ENCODE measurements at places on chromosomes 11 and 22.

- DNase-seq: no peak
Observed at GRCh38 chr11:10282117-10282516, 11.9 kb downstream of the SBF2 start.

DNA sequence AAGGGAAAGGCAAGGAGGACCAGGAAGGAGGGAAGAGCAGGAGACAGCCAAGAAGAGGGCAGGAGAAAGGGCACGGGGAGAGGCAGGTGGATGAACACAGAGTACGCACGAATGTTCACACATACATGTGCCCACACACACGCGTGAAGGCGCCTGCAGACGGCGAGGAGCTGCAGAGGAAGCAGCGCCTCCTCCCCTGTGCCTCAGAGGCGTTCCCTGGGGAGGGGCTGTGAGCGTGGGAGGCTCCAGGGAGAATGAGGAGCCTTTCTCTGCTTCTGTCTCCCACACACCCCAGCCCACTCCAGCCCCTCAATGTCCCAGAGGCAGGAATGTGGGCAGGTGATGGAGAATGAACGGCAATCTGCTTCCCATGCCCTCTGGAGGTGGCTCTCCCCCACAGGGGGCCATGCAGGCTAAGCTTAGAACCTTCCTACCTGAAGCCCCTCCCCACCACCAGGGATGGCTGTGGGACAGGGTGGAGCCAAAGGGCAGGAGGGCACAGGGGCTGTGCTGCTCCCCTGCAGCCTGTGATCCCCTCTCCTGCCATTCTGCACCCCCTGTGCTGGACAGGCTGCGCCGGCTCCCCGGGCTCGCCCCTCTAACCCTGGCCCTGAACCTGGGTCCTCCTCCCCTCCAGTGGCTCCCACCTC lies 25.3 kb downstream of the PPM1F start:
- no peak for DNase-seq

- no peak for DNase-seq
Observed at GRCh38 chr11:119974467-119974866, 163.4 kb downstream of the TRIM29 start.

DNA sequence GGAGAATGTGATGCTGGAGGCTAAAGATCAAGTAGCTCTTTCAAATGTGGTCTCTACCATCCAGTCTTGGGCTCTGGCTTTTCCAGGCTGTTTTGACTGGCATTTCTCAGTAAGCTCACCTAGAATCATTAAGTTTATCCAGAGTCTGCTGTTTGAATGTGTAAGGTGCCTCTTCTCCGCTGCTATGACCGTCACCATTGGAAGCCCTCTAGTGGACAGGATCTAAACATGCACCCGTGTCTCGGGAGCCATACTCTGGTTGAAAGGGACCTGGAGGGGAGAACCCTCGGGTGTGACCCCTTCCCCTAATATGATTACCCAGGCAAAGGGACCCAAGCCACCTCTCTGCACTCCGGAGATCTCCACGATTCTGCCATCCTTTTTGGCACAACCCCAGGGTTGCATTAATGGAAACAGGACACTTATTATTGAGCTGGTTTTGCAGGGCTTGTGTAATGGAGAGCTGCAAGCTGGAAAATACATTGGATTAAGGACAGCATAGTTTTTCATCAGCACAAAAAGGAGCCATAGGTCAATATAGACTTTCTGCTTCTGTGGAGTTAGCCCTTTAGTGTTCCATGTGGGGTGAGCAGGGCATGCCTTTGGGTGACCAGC lies 191.0 kb upstream of the LARGE1 start:
- no peak for DNase-seq

DNA sequence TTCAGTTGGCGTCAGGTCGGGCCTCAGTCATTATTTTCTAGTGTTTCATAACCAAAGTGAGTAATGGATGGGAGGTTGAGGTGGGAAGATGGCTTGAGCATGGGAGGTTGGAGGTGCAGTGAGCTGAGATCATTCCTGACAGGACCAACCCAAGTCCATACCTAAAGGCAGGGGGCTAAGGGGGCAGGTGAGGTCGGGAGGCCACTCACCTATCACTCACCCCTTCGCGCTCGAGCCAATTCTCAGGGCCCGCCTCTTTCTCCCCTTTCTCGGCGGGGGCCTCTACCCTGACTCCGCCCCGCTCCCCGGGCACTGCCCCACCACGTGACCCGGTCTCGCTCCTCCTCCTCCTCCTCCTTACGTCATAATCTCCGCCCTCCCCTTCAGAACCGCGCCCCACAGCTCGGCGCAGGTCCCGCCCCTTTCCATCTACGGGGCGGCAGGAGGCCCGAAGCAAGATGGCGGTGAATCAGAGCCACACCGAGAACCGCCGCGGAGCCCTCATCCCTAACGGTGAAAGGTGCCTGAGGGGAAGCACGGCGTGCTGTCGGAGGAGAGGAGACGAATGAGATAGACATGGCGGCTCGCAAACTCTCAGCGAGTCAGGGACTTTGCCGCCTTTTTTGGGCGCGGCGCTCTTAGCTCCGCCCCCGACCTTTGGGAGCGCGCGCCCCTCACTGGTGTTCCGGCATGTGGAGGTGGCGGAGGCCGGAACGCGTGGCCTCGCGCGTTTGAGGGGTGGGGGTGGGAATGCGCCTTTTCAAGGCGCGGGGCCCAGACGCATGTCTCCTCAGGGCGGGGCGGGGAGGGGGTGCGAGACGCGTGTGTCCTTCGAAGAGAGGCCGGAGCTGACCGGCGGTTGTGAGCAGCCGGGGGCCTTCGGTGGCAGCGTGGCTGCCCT lies at the start of gene WBP2NL:
WBP2NL (plus strand) TSS at position 428 of the 901 bp plus-strand sequence; CDS start at position 459, 31 bp downstream.
- DNase-seq: peak; percentile 91
